ENCODE measurements at places on chromosomes 2 and 18.

- DNase-seq: no peak
Measured at GRCh38 chr2:39608686-39609441, 56.9 kb upstream of the TMEM178A start.

DNA sequence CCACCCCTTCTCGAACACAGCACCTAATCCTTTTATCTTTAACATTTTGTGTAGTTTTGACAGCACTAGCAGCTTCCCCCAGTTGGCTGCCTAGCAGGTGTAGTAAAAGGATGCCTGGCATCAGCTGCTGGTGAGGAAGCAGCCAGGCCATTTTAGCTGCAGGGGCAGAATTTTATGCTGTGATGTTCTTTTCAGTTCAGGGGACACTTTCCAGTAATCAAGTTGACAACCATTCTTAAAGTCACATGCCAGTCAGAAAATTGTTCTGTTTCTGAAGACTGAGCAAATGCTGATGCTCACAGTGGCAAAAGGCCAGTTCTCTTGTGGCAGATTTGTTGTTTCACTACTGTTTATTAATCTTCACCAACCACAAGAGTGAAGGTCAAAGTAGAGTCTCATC, 570.8 kb downstream of the CCDC85A start:
- no peak for DNase-seq

- peak; percentile 71 for DNase-seq
Measured at GRCh38 chr18:11688972-11689668, at the start of gene GNAL. GNAL (plus strand) TSS chr18:11689264; CDS start chr18:11689564, 300 bp downstream.

DNA sequence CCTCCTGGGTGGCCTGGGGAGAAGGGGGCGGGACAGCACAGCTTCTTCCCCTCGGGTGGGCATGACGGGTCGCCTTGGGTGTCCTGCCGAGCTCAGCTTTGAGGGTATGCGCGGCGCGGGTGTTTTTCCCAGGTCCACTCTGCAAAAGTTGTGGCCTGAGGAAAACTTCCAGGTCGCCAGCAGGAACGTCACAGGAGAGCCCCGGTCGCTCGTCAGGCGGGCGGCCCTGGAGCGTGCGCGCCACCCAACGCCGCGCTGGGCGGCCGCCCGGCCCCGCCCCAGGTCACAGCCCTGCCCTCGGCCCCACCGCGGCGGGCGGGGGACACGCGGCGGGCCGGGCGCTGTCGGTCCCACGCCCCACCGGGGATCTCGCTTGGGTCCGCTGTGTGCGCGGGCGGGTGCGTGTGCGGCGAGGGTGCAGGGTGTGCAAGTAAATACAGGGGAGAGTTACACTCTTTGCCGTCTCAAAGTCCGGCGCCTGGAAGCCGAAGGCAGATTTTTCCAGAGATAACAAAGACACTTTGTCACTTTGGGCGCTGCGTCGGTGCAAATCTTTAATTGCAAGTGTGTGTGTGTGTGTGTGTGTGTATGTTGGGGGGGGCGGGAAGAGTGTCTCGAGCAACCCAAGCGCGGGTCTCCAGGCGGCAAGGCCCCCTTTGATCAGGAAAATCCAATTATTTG, 616 bp upstream of the SP5 start:
- DNase-seq: peak; percentile 67

GRCh38 chr18:55240978-55241377, 281.7 kb upstream of the CCDC68 start:
- no peak for DNase-seq

GRCh38 chr2:65453916-65454315, 21.5 kb upstream of the SPRED2 start:
- no peak for DNase-seq

- DNase-seq: peak; percentile 77
Measured at GRCh38 chr2:217826520-217826919, 176.3 kb downstream of the TNS1 start.

DNA sequence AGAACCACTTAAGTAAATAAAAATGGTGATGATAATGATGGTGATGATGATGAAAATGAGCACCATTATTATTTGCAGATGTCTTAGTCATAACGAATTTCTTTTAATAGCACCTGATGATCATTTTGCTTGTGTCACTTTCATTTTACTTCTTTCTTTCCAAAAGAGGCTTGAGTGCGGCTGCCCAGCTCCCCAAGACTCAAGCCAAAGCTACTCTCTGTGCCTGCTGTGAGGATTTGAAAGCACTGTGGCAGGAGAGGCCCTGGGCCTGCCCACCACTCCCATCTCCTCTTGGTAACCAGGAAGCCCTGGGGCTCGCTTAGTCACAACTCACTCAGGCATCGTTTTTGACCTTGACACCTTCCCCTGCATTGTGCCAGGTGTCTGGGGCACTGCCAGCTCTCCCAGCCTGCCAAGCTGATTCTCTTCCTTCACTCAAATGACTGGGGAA, 41.2 kb downstream of the RPL37A start:
- DNase-seq: peak; percentile 59

- DNase-seq: no peak
Measured at GRCh38 chr2:236956031-236956618, 129.6 kb upstream of the COPS8 start.

DNA sequence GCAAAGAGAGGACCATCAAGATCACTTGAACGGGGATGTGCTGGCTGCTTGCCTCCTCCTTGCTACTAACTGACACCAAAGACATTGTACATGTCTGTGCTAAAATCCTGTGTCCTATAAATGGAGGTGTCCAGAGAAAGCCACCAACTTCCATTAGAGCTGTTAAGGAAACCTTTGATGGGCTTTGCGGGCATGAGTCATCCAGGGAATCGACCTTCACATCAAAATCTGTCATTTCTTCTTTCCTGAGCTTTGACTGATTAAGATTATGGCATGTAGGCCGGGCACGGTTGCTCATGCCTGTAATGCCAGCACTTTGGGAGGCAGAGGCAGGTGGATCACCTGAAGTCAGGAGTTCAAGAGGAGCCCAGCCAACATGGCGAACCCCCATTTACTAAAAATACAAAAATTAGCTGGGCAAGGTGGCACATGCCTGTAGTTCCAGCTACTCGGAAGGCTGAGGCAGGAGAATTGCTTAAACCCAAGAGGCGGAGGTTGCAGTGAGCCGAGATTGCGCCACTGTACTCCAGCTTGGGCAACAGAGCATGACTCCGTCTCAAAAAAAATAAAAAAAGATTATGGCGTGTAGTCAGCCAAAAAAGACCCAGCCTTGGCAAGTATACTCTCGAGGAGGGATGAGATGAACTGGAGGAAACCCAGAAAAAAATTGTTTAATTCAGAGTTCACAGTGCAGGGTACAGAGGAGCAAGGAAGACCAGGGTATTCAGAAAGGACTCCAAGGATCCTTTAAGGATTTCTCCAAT, 115.8 kb downstream of the CABLES1 start:
- DNase-seq: no peak

GRCh38 chr2:62663411-62663810, 42.1 kb upstream of the EHBP1 start:
- DNase-seq: no peak

DNA sequence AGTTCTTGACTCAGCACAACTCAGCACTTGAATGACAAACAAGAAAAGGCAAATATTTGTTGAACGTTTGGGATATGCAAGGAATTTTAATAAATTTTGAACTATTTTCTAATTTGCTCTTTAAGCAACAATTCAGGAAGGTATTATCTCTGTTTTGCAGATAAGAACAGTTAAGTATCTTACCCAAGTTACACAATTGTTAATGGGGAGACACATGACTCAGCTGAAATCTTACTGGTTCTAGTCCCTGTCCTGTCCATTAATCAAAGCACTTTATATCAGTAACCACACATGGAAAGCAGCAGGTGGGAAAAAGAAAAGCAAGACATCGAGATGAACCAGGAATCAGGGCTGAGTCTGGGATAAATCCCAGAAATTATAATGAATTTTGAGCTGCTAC, 493.9 kb upstream of the PIK3C3 start:
- DNase-seq: no peak

DNA sequence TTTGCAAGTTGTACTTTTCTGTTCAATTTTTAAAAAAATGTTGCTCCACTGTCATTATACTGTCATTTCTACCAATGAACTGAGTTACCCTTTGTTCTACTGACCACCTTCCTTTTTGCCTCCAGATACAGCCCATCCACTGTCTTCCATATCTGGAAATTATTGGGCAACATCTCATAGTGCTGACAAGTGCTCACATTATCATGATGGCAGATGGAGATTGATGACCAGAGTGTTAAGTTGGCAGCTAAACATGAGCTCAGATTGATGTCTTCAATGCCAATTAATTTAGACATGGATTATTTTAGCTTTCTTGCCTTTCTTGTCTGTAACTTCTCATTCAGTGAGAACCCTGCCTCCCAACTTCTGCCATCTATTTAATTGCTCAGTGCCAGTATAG, 76.6 kb downstream of the KIAA1328 start:
- no peak for DNase-seq

DNA sequence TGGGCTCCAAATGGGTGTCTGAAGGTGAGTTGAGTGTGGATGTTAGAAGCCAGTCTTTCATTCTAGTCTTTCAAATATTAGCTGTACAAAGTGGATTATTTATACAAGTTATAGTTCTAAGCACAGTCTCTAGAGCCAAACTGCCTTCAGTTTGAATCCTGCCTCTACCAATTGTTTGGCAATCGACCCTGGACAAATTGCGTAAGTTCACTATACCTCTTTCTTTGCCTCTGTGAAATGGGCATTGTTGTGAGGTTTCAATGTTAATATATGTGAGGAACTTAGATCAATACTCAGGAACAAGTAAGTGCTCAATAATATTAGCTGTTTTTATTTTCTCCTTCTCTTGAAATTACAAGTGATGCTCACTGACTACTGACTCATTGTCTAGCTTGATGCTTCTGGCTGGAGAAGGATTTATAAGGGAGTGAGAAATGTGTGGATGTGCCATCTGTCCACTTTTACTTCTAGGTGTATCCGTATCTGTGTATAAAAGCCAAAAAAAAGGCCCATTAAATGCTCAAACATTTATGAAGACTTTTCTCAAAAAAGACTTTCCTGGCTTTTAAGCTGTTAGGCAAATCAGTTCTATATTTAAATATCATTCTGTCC, 48.1 kb upstream of the RAPH1 start:
- DNase-seq: no peak

DNA sequence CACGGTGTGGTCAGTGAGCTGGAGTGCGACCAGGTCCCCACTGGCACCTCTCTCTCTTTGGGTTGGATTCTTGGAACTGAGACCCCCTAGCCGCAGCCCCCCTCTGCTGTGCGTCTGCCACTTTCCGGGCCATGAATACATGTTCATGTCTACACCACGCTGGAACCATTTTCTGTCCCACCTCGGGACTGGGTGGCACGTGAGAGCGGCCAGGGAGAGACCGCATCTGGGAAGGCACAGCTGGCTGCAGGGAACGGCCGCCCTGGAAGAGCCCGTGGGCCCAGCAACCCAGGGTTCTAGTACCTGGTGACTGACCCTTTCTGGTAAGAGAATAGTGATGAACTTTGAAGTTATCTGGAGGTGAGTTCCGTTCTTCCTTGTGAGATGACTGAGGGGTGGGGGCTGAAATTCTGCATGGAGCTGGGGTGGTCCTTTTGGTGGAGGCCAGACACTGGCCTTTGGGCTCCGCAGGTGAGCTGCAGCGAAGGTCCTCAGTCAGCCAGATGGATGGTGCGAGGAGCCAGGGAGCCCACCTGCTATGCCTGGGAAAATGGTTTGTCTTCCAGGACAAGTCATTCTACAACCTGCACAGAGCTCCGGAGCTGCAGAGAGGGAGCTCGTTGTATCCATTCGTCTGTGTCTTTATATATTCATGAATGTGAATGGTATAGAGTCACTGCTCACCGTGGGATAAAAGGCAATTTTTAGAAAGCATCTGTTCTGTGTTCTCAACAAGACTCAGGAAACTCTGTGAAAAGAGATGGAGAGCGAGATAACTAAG, 223.5 kb downstream of the NDUFA10 start:
- no peak for DNase-seq

- no peak for DNase-seq
Measured at GRCh38 chr2:76579911-76580310, 869.2 kb upstream of the GCFC2 start.

- no peak for DNase-seq
Measured at GRCh38 chr2:119008108-119008507, 66.1 kb downstream of the MARCO start.

- peak; percentile 89 for DNase-seq
Measured at GRCh38 chr2:152098496-152099366, at the start of gene CACNB4. CACNB4 (minus strand) TSS chr2:152099044.

GRCh38 chr2:109381327-109381820, 232.4 kb downstream of the SEPTIN10 start:
- DNase-seq: no peak

- DNase-seq: no peak
Measured at GRCh38 chr2:78561876-78562275, 463.6 kb upstream of the REG3G start.

GRCh38 chr2:123695426-123695825, 329.7 kb upstream of the CNTNAP5 start:
- no peak for DNase-seq

- DNase-seq: no peak
Measured at GRCh38 chr2:84846041-84846663, 34.7 kb downstream of the TRABD2A start.

- DNase-seq: no peak
Measured at GRCh38 chr2:47251404-47251675, 96.2 kb upstream of the STPG4 start.

DNA sequence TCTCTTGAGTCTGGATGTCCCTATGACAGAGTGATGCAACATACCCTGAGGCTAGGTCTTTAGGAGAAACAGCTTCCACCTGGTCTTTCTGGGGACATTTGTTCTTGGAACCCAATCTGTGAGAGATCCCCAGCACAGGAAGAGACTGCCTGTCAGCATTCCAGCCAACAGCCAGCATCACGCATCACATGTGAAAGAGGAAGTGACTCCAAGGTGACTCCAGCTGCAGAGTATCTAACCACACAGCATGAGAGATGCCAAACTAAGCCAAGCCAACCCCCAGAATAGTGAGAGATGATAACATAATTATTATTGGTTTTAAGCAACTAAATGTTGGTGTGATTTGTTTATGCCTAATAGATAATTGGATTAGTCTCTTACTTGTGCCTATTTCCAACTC, 35.7 kb downstream of the C18orf63 start:
- DNase-seq: no peak

GRCh38 chr18:13548966-13549879, 177.1 kb downstream of the FAM210A start:
- DNase-seq: no peak

DNA sequence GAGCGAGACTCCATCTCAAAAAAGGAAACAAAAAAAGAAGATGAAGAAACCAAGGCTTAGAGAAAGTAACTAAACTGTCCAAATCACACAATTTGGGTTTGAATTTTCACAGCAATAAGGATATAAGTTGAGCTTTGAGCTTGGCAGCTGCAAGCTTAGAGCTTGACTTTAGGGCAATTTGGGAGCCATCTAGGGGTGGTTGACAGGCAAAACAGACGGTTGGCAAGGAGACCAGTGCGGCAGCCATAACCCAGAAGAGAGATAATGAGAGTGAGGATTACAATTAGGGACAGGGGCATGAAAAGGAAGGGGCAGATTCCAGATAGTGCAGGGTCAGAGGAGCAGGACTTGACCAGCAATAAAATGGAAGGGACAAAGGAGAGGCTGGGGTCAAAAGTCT, 382.2 kb upstream of the HNRNPA3 start:
- DNase-seq: no peak

- no peak for DNase-seq
Measured at GRCh38 chr2:38590053-38590452, 12.7 kb downstream of the HNRNPLL start.

- DNase-seq: no peak
Measured at GRCh38 chr2:237542001-237542704, 24.2 kb upstream of the PRLH start.

- DNase-seq: no peak
Measured at GRCh38 chr2:32991091-32991845, 44.5 kb downstream of the LTBP1 start.

- DNase-seq: no peak
Measured at GRCh38 chr18:12908706-12909105, 24.7 kb upstream of the PTPN2 start.

- no peak for DNase-seq
Measured at GRCh38 chr2:197425550-197425949, 9.3 kb downstream of the SF3B1 start.

Measured in upper lobe of left lung (tissue), 6 donors.